ENCODE measurements at places on chromosomes 5 and 9. TPM values are rescaled to one million over a fixed set of nuclear protein-coding genes. Genes with fewer than 3 reads are reported as not detected.

Gene LTC4S
- 1.6 TPM for total RNA-seq

Gene PITX1
- total RNA-seq, result not detected

Gene ANKRD34B
- total RNA-seq, result not detected

Gene PARP8
- 13.7 TPM for total RNA-seq

Gene KIF4B
- not detected for total RNA-seq

Gene FOXD4
- not detected for total RNA-seq

Gene RELL2
- total RNA-seq, result 1.1 TPM

Gene FOXD4L5
- 0.13 TPM for total RNA-seq

- no peak for DNase-seq
Observed at GRCh38 chr9:100379862-100380261, 27.1 kb upstream of the TEX10 start.

DNA sequence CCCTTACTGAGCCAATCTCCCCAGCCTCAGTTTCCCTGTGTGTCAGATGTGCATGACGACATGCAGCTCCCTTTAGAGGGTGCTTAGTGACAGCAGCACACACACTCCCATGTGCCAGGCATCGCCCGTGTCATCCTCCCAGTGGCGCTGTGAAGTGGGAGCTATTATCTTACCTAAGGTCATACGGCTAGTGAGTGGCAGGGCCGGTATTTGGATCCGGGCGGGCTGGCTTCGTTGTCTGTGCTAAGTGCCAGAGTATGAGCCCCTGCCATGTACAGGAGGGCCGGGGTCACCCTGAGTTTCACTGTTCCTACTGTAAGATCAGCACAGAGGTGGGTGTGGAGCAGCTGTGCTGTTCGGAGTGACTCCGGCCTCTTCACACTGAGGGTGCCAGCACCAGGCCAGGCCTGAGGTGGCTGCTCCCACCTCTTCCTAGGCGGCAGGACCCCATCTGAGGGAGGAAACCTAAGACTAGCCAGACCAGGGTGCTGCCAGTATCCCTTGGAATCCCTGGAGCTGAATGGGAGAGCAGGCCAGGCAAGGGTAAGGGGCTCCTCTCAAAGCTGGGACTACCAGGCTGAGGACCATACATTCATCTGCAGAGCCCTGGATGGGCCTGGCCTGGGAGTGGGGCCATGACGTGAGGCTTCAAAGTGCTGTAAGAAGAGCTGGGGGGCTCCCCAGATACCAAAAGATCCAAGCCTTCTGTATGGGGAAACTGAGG lies 22.5 kb downstream of the AQP7 start:
- DNase-seq, result no peak

DNA sequence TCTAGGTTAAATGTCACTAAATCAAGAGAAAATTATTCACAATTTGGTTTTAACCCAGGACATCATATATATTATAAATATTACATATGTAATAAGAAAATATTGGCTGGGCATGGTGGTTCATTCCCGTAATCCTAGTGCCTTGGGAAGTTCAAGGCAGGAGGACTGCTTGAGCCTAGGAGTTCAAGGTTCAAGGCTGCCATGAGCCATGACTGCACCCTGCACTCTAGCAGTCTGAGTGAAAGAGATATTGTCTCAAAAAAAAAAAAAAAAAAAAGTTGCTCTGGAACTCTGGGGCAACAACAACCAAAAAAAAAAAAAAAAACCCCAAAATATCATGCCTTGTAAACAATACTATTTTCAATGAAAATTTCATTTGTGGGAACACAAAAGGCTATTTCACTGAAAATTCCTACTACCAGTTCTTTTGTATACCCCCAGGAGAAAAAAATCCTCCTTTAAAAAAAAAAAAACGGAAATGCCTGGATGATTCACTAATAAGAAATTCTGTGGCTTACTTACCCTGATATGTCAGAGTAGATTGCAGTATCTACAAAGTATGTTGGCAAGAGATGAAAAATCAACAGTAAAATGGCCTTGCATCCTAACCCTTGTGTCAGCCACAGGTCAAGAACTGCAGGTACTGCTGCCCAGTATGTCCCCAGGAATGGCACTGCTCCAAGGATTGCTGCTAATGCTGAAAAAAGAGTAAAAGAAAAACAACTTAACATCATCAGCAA lies 22.6 kb upstream of the CTNNAL1 start:
- DNase-seq, result peak; percentile 77

- DNase-seq, result no peak
Observed at GRCh38 chr9:16343249-16344237, 526.9 kb downstream of the BNC2 start.

- no peak for DNase-seq
Observed at GRCh38 chr5:112668911-112669310, 68.8 kb upstream of the APC start.

DNA sequence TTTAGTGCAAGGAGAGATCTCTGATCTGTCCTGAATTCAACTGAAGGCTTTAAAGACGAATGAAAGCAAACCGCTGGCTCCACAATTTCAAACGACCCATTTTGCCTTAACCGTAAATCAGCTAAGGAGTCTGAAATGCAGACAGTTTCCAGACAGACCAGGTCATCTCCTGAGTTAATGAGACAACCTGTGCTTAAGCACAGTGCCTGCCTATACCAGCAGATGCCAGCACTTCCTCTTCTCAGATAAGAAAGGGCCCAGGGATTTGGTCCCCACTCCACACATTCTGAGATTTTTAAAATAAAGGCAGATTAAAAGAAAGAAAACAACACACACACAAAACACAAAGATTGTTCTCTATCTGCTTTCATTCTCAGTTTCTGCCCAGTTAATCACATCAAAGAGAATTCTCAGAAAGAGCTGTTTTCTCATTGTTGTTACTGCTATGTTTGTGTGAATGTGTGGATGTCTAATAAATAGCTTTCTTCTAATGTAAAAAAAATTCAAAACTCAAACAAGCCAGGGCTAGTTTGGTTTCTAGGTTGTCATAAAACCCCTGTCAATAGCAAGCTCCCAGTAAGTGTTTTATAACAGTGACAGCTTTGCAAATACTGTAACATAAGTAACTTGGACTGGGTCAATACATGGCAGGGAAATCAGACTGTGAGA lies 157.7 kb upstream of the SLC24A2 start:
- no peak for DNase-seq

GRCh38 chr5:140408750-140409241 lies 7.2 kb downstream of the ANKHD1 start:
- DNase-seq, result no peak

- DNase-seq, result peak; percentile 69
Observed at GRCh38 chr9:120477534-120478001, 102.4 kb downstream of the CDK5RAP2 start.

- peak; percentile 90 for DNase-seq
Observed at GRCh38 chr5:61625681-61626621, 293.9 kb downstream of the ZSWIM6 start.

DNA sequence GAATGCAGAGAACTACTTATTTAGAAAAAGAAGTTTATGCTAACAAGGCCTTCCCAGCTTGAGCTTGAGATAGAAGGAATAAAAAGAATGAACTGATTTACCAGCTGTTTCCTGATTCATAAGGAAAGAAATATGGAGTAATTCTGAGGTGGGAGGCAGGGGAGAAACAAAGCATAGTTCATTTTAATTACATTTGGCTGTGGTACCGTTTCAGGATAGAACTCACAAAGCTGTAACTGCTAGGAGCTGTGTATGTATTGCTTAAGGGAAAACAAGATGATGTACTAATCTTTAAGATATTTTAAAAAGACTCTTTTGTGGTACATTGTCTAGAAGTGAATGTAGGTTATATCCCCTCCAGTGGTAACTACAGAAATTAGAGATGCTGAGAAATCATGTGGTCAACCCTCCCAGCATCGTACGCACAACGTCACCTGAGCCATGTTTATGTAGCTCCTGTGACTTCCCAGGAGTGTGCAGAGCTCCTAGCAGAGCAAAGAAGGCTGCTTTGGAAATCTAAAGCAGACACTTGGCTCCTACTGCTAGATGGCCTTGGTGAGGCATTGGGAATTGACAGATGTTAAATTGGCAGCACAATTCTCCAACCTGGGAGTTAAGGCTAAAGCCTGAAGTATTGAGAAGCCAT lies 208.3 kb upstream of the VLDLR start:
- DNase-seq, result no peak

- DNase-seq, result no peak
Observed at GRCh38 chr5:92874790-92875189, 706.2 kb downstream of the NR2F1-AS1 start.

- peak; percentile 77 for DNase-seq
Observed at GRCh38 chr9:68530618-68531017, 10.1 kb downstream of the TMEM252 start.

DNA sequence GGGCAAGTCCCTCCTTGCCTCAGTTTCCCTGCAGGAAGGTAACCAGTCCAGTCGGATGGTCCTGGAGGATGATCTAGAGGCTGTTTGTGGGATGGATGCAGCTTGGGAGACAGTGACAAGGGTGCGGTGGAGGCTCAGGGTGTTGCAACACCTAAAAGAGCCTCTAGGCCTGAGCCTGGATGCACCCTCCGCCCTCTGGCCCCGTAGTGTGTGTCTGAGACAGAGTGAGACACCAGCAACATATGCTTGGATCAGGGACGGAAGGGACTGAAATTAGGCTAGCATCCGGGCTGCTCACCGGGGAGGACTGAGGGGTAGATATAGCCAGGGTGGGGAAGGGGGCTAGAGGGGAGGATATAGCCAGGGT lies 1.1 kb downstream of the CRAT start:
- DNase-seq, result peak; percentile 59

GRCh38 chr9:119160551-119160950 lies 208.7 kb downstream of the BRINP1 start:
- DNase-seq, result no peak

DNA sequence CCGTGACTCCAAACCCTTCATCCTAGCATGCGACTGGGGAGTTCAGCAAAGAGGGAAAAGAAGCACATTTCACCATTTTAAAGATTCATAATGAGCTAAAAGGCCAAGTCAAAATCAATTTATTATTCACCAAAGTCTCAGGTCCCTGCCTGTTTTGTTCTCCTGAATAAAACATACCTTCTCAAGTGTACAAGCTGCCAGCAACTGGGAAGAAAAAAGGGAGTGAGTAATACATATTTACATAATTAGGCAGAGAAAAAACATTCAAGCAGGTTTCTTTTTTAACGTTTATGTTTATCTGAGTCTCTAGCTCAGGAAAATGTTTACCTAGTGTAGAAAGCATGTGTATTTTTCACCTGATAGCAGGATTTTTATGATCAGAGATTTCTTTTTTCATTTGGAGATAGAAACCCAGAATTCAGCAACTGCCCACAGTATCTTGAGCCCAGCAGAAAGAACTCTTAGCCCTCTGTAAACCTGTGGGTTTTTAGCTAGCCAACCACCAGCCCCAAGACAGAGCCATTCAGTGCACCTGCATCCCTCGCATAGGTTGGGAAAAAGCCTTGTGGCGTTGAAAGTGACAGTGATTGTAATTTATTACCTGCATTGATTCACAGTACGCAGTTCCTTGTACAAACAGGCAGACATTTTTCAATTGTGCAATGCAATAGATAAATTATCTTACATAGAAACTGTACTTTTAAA lies 117.9 kb upstream of the GRIA1 start:
- DNase-seq, result no peak

- no peak for DNase-seq
Observed at GRCh38 chr5:141783005-141783946, 94.9 kb downstream of the PCDH1 start.

- no peak for DNase-seq
Observed at GRCh38 chr9:92794426-92794825, 29.8 kb upstream of the BICD2 start.

GRCh38 chr5:87195616-87196015 lies 72.1 kb upstream of the RASA1 start:
- no peak for DNase-seq

GRCh38 chr5:148145916-148146315 lies 22.4 kb upstream of the SPINK14 start:
- DNase-seq, result no peak

DNA sequence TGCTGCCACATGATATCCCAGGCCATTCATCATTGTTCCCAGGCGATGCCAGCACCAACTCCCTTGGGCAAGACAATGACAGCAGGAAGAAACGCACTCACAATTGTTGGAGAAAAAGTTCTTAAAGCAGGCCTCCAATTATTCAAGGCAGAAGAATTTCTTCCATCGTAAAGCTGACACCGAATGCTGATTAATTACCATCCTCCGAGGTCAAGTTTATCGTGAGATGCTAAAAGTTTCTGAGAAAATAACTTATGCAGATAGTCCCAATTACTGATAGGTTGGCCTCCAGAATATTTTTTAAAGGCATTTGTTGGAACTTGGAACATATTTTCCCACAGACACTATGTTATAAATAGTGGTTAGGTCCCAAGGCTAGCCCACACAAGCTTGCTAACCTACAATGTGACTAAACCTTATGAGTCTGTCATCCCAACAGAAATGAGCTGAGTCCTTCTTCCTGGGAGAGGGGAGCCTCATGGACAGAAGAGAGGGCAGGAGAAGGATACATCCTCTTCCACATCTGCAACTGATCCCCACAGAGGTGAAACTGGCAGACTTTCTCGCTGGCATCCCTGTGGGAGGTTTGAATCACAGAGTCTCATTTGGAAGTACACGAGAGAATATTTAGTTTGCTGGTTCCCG lies 202.4 kb upstream of the TBC1D2 start:
- no peak for DNase-seq

GRCh38 chr9:17859228-17859627 lies 280.4 kb downstream of the SH3GL2 start:
- no peak for DNase-seq

DNA sequence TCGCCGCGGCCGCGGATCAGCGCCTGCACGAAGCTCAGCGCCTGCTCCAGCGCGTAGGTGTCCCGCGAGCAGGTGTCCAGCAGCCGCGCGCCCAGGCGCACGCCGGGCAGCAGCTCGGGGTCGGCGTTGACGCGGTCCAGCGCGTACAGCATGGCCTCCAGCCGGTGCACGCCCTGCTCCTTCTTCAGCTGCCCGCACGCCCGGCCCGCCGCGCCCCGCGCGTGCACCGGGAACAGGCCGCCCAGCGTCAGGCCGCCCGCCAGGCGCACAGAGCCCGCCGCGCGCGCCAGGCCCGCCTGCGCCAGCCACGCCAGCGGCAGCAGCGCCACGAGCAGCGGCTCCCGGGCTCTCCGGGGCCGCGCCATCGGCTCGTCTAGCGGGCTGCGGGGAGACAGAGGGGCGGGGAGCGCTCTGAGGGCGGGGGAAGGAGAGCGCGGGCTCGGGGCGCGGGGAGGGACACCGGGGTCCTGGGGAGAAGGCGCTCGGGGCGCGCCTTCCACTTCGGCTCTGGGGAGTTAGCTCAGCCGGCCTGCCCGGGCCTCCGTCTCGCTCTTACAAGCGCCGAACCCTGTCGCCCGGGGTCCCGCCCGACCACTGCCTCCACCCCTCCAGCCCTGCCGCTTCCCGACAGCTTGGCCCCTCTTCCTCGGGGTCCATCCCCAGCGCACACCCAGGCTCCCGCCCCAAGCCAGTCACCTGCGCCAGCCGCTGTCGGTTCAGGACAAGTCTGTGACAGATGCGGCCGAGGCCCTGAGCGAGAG lies at the start of gene GRM6:
GRM6 (minus strand) TSS at position 741 of the 761 bp plus-strand sequence; CDS start at position 365, 376 bp downstream.
- no peak for DNase-seq

GRCh38 chr9:131259916-131260597 lies 16.3 kb downstream of the FAM78A start:
- DNase-seq, result no peak

DNA sequence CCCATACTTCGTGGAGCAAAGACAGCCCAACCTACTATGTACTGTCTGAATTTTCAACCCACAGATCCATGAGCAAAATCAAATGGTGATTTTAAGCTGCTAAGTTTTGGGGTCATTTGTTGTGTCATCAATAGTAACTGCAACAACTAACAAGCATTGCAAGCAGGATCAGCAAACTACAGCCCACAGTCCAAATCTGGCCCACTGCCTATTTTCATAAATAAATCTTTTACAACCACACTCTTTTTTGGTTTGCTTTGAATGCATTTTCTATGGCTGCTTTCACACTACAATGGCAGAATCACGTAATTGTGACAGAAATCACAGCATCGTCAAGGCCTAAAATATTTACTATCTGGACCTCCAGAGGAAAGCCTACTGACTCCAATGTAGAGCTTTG lies 237.2 kb upstream of the TRIM32 start:
- DNase-seq, result no peak

All from right lobe of liver (tissue), 6 donors.